NCI-H1417 (cell line): ENCODE measurements at places on chromosomes 5 and 9.

- no peak for DNase-seq
Measured at GRCh38 chr5:72203251-72203845, 96.1 kb downstream of the MAP1B start.

- DNase-seq = no peak
Measured at GRCh38 chr5:6783787-6784186, 70.6 kb downstream of the TENT4A start.

GRCh38 chr5:173915310-173916014 is 27.3 kb downstream of the CPEB4 start:
- no peak for DNase-seq

GRCh38 chr9:130689937-130690700 is 3.5 kb upstream of the EXOSC2 start:
- peak; percentile 59 for DNase-seq

DNA sequence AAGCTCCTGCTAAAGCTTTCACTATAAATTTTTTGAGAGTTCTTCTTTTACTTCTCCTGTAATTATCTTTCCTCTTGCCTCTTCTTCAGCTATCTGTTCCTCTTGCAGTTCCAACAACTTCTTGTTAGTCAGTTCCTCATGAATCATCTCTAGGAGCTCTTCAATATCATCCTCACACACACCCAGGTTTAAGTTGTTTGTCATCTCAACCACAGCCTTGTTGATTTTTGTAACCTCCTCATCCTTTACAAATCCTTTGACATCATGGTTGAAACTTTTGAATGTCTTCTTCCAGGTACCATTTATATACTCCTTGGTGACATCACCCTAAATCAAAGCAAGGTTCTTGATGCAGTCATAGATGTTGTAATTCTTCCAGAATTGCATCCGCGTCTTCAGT is 106.3 kb upstream of the MAMDC2 start:
- no peak for DNase-seq

DNA sequence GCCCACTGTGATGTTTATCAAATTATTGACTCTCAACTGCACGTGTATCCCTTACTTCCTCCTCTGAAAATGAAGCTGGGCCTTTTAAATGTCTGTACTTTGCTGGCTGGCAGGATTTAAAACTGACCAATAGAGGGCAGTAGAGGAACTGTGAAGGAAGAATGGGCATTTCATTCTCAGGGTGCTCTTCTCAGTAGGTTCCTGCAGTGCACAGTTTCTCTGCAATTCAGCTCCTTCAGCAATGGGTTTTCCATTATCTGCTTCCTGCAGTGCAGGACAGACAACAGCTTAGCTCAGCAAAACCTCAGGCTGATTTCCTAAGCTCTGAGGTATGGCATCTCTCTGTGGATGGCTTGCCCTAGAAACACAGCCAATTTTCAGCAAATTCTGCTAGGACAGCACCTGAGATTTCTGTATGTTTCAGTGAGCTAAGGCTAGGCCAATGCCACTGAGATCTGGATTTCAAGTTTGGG is 298.4 kb upstream of the PRDM9 start:
- peak; percentile 85 for DNase-seq

DNA sequence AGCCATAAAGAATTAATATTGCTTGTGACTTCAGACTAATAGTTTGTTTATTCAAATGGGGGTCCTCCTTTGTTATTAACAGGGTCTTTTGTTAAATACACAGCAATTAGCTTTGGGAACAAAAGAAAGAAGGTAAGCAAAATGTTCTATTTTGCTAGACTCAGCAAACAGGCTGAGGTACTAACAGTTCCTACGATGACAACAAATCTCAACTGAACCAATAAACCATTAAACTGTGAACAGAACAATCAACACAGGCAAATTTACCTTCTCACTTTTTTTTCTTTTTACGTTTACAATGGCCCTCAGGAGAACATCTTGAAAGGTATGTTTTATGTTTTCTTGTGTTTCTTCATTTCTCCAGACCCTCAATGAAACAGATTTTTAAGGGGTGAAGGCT is 207.2 kb downstream of the NFIB start:
- no peak for DNase-seq

- no peak for DNase-seq
Measured at GRCh38 chr9:97132865-97133264, 93.9 kb upstream of the CTSV start.

DNA sequence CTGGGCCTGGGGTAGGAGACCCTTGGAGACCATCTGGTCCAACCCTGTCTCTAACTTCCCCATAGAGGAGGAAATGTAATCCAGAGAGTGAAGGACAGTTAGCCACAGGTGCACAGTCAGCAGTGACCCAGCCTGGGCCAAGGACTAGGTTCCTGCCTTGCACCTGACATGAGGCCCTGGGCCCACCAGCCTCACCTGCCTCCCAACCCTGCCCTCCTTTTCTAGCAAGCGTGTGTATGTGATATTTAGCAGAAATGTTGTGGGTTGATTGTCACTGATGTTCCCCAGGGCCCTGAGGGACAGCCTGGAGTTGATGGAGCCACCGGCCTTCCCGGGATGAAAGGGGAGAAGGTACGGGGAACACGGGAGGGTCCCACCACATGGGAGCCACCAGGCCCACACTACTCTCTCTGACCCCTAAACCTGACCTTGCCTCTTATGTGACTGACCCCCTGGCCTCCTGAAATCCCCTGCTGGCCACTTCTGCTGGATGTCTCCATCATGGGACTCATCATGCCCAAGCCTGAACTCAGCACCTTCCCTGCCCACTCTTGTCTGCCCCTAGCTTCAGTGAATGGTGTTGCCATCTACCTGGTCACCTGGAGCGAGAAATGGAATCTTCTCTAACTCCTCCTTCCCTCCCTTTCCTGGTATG is 79.2 kb upstream of the TGFBR1 start:
- DNase-seq = no peak

DNA sequence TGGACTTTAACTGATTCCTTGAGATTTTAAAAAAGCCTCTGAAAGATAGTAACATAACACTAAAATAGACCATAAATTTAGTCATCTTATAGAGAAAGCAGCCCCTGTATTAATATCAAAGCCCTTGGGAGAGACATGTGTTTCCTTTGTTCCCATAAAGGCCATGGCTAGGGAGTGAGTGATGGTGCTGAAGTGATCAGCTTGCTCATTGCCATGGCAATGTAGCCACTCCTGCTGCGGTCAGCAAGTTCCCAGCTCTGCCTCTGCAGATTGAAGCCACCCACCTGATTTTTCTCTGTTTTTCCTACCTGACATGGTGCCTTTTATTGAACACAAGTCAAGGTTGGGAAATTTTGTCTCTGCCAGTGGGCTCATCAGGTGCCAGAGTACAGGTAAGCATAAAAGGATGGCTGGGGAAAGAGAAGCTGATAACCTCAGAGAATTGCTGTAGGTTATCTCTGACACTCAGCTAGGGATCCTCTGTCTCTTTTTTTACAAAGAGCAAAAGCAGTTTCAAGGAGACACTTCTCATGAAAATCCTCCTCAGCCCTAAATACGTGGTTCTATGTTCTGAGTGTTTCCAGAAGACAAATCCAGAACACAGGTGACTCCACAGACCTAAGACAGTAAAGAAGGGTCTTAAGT is 296.3 kb upstream of the NMUR2 start:
- DNase-seq = peak; percentile 52

GRCh38 chr5:173872957-173873305 is 15.2 kb upstream of the CPEB4 start:
- no peak for DNase-seq

DNA sequence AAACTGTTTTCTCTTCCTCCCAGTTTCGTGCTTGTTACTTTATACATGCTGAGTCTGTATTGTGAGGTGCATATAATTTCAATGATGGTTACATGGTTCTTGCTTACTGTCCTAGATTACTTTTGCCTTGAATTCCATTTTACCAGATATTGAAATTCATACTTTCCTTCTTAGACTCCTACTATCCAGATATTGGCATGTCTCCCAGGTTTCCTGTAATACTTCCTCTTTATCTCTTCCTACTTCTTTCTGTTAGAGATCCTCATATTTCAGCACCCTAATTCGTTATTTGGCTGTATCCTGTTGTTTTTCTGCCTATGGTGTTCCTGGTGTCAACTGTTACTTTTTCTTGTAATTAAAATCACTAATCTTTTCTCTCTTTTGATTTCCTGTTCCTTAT is 522.1 kb downstream of the CCDC171 start:
- no peak for DNase-seq

DNA sequence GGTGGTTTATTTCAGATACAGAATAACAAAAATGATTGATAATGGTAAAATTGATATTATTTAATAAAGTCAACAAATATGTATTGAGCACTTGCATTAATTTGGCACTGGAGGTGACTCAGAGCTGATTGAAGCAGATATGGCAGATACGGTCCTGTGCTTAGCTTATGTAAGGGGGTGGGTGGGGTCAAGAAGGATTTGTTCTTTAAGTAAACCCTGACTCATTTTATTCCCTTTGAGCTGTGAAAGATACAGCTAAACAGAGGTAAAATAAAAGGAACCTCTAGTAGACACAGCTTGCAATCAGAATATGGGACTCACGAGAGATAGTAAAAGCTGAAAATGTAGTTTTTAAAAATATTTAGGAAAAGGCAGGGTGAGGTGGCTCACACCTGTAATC is 201.3 kb upstream of the CLINT1 start:
- no peak for DNase-seq

- DNase-seq = no peak
Measured at GRCh38 chr5:79329453-79329852, 93.5 kb downstream of the JMY start.

GRCh38 chr5:163635631-163636030 is 130.2 kb downstream of the MAT2B start:
- no peak for DNase-seq

DNA sequence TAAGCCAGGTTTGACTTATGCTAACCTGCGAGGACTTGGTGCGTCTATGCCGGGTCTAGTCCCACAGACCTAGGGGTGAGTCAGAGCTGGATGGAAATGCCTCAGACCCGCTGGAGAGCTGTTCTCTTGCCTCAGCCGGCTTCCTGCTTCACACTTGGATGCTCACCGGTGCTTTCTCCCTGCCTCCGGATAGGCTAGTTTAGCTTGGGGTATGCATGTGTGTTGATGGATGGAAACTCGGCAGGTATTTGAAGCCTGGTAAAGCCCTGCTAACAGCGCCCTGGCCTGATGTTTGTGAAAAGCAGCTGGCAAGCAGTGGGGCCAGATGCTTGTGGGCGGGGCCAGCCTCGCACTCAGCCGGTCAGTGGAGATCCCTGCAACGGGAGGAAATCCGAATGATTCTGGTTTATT is 29.3 kb downstream of the PRRC2B start:
- DNase-seq = peak; percentile 48

DNA sequence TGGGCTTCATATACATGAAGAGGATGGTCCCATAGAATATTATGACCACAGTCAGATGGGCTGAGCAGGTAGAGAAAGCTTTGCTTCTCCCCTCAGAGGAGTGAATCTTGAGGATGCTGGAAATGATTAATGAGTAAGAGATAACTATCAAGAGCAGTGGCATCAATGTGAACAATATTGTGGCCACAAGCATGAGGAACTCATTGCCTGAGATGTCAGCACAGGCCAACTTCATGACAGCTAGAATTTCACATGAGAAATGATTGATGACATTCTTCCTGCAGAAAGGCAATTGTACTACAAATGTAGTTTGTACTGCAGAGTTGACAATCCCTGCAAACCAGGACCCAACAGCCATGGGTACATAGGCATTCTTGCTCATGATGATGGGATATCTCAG is 586 bp downstream of the OR13C9 start:
- no peak for DNase-seq
